CD4-positive, alpha-beta T cell treated with Interleukin-17A for 1 hour (primary cell): ENCODE measurements at places on chromosomes 2 and 18.

DNA sequence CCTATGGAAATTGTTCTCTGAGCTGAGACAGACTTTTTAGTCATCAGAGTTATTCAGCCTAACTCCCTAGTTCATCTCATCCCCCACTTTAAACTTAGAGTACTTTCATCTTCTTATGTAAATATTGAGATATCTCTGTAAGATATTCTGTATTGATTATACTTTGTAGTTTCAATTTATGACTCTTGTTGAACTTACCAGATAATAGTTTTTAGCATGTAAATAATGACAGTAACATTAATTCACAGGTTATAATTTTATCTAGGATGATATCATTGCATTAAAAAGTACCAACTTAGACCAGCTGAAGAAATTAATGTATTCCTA lies 14.8 kb upstream of the EIF2AK2 start:
- DNase-seq, result no peak

DNA sequence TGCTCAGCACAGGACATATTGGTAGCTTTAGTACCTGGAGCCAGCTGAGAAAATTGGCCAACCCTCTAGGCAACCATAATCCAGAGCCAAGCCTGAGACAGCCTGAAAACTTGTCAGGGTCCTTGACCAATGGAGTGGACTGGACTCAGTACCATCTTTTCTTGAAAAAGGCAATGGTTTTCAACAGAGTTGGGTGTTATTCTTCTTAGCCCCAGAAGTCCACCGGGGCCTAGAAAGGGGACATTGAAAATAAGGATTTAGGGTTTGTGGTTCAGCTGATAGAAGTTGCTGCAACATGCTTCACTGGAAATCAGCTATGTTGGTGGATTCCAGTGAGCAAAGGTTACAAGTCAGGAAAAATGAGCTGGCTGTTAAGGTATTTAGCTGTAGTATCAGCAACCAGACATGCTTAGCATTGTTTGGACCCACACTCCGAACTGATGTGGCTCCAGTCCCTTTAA lies 22.1 kb upstream of the CNOT11 start:
- DNase-seq, result no peak

- no peak for DNase-seq
Measured at GRCh38 chr2:134468776-134469175, 214.9 kb downstream of the MGAT5 start.

DNA sequence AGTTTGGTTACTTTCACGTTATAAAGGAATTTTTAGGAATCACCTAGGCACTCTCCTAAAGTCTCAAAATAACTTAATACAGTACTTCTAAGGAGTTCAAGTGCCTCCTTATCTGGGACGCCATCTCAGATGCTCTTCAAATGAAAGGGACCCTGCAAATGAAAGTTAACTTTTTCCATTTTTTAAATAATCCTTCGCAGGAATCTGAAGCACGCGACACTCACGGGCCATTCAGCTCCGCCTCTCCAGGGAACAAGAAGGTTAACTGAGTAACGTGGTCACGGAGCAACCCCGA lies 537 bp upstream of the ZC3H15 start:
- no peak for DNase-seq

- no peak for DNase-seq
Measured at GRCh38 chr2:190318931-190319554, 583 bp downstream of the HIBCH start.

GRCh38 chr2:29530281-29530680 lies 391.1 kb downstream of the ALK start:
- DNase-seq, result no peak

DNA sequence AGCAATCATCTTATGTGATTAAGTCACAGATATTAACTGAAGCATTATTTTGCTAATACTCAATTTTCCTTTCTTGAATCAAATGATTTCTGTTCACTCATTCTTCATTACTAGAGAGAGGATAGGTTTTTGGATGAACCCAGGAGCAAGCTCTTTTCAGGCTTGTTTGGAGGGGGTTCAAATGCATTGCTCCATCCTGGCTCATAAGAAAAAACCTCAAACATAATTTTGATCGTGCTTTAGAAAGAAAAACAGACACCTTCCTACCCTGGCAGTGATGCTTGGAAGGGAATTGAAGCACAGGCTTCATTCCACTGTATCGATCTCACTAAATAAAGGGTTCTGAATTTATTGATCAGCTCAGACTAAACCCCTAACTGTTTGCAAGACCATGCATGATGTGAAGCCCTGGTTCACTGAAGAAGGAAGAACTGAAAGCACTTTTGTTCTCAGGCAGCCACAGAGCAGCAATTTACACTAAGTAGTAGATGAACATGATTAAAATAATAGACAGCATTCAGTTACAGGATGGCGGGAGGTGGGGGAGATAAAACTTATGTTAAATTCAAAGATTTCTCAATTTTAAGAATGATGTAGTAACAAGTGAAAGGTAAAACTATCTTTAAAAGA lies 53.4 kb downstream of the CDH2 start:
- DNase-seq, result no peak

GRCh38 chr2:8059255-8059654 lies 622.6 kb upstream of the ID2 start:
- no peak for DNase-seq

DNA sequence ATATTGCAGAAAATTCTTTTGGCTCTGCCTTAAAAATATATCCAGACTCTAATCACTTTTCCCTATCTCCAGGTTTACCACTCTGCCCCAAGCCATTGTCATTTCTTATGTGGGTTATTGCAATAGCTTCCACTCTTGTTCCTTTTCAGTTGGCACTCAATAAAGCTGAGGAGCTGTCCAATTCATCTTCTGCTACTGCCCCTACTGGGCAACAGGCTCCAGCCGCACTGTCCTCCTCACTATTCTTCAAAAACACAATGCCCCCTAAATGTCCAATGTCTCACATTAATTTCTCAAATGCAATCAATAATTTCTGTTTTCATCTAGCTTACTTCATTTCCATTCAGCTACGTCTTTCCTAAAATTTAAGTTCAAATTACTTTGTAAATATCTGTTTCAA lies 1262.5 kb upstream of the CDH2 start:
- DNase-seq, result no peak

GRCh38 chr2:136255648-136256461 lies 137.9 kb upstream of the CXCR4 start:
- peak; percentile 19 for DNase-seq

- no peak for DNase-seq
Measured at GRCh38 chr18:80241919-80242777, 5.2 kb downstream of the PARD6G start.

DNA sequence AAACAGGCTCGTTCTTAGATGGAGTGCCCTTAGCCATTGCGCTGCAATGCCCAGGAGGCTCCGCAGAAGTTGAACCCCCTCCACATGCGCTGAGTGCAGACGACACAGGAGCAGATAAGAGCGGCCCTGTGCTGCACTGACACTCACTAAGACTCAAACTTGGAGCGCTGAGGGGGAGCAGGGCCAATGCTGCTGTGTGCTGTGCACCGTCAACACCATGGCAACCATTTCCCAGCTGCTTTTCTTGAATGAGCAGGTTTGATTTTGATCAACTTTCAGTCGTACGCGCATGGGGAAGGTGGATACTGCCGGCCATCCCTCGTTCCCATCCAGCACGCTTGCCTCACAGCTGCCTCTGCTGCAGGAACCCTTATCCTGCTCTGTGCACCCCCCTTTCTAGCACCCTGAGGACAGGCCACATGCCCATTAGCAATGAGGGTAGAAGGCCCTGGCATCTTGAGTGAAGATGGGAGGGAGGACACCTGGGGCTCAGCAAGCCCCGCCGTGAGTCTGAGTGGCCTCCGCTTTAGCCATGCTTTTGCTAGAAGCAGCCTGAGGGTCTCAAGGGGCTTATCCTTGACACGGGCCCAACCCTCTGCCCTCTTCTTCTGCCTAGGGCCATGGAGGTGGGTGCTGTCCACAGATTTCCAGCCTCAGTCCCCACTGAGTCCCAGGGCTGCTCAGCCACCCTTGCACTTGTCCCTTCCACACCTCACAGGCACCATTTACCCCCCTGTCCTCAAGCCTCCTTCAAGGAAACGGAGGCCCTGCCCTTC lies 271.9 kb downstream of the PHLPP1 start:
- no peak for DNase-seq

GRCh38 chr2:120253021-120253882 lies 600 bp downstream of the RALB start:
- peak; percentile 52 for DNase-seq

- no peak for DNase-seq
Measured at GRCh38 chr2:52115750-52116149, 1083.8 kb upstream of the NRXN1 start.

- no peak for DNase-seq
Measured at GRCh38 chr2:42951263-42951938, 159.0 kb upstream of the HAAO start.

- no peak for DNase-seq
Measured at GRCh38 chr2:16615687-16616615, 49.7 kb downstream of the CYRIA start.

- no peak for DNase-seq
Measured at GRCh38 chr18:29430416-29430815, 1253.5 kb upstream of the CDH2 start.

DNA sequence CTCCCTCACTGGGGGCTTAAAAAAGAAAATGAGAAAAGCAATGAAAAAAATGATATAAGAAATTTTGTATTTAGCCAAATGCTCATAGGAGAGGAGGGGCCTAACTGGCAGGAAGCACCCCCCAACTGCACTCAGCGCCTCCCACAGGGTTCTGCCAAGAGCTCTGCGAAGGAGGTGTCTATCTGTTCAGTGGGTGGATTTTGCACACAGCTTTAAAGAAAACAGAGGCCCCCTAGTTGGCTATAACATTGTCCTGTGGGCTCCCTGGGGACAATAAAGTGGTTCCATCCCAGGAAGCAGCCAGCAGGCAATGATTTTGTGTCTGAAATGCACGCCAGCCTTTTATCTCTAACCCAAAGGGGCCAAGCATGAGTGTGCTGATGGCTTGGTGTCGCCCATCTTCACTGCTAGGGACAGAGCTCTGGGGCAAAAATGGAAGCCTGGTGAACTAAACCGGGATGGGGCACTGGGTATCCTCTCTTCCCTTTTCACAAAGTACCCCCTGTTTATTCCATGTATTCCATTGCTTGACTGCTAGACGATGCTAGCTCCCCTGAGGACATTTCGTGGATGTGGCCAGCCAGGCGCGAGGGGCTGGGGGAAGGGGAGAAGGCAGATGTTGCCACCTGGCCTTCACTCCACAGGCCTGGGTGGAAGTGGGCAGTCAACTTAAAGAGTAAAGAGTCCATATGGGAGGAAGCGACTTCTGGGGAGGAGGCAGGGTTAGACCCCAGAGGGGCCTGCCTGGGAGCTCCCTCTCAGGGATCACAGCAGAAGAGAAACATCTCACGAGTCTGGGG lies 205.7 kb downstream of the CYP26B1 start:
- DNase-seq, result no peak

DNA sequence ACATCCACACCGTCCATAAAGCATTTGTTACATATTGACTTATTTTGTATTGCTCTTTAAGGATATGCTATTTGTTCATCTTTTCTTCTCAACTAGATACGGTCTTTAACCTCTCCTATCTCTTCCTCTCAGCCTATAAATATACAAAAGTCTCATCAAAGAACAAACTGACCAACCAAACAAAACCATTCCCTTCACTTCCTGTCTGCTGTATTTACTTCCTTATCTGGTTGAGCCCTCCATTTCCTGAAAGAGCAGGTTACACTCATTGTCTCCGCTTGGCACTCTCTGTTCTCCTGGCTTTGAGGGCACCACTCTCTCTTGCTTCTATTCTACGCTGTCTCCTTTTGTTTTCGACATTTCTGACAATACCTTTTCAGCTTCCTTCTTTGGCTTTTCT lies 431.9 kb upstream of the TCF4 start:
- DNase-seq, result no peak

DNA sequence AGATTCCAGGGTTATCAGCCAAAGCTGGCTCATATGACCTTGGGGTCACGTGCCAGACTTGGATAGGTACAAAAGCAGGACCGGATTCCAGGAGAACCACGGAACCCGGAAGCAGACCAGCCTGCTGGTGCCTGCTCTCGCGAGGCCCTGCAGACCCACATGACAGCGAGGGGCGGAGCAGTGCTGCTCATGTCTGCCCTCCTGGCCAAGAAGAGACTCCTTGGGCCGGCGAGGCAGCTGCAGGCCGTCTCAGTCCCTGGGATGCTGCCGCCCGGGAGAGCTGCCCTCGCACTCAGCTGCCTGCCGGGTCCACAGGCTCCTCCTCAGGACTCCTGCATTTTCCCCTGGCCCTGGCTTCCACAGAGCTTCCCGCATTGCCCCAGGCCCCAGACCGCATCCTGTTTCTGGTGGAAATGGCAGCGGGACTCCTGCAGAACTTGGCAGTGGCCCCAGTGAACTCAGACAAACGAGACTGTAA lies 739.5 kb downstream of the SOCS6 start:
- DNase-seq, result no peak

- no peak for DNase-seq
Measured at GRCh38 chr18:44358402-44358801, 322.3 kb upstream of the SETBP1 start.

- no peak for DNase-seq
Measured at GRCh38 chr18:3397031-3397750, 52.8 kb upstream of the TGIF1 start.

DNA sequence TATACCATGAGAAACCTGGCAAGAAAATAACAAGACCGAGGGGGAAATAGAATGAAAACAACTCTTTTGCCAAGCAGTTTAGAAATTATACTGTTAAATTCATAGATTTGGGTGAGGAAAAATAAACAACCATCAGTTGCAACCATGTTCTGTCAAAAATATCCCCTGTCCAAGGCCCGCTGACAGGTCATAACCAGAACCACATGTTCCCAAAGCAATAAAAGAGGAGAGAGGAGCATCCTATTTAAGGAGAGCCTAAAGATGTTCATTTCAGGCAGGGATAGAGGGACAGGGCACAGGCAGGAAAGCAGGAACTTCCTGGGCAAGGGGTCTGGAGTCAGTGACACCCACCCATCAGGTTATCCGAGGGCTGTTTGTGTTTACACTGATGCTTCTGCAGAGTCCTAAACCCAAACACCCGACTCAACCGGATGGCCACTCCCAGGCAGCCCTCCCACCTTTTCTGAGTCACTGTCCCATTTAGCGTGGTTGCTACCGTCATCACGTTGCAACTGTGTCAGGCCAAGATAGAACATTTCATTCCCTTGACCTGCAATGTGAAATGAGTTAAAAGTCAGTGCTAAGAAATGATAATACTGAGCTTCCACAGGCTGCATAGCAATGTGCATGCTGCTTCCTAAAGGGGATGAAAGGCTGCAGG lies 468.3 kb upstream of the RAB12 start:
- no peak for DNase-seq

GRCh38 chr2:28676152-28676835 lies 75.3 kb upstream of the PPP1CB start:
- no peak for DNase-seq

GRCh38 chr2:27728081-27728858 lies 43.2 kb upstream of the MRPL33 start:
- no peak for DNase-seq

GRCh38 chr18:3889803-3890202 lies 439.8 kb downstream of the TGIF1 start:
- DNase-seq, result no peak
